ENCODE measurements at places on chromosomes 7 and 10.

DNA sequence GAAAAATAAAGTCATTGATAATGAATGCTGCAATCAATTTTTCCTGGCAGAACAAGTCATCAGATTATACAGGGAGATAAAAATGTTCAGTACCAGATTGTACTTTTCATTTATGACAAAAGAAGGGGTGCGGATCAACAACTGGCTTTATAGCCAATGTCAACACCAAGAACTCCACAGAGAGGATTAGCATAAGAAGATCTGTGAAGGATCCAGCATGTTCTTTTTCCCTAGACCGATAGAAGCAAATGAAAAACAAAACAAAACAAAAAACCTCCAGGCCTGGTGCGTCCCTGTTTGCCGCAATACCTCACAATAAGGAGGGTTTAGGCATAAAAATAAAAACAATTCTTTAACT, 34.7 kb upstream of the PRKAR2B start:
- DNase-seq, result no peak

- DNase-seq, result no peak
Measured at GRCh38 chr10:96835899-96836298, 3.8 kb downstream of the LCOR start.

GRCh38 chr10:37269554-37270256, 144.3 kb downstream of the ANKRD30A start:
- DNase-seq, result no peak

- DNase-seq, result no peak
Measured at GRCh38 chr10:5184987-5185775, at the start of gene AKR1C8. Gene AKR1C8, minus strand, starts transcription at chr10:5185150. Its CDS starts 46 bp downstream, at chr10:5185104.

DNA sequence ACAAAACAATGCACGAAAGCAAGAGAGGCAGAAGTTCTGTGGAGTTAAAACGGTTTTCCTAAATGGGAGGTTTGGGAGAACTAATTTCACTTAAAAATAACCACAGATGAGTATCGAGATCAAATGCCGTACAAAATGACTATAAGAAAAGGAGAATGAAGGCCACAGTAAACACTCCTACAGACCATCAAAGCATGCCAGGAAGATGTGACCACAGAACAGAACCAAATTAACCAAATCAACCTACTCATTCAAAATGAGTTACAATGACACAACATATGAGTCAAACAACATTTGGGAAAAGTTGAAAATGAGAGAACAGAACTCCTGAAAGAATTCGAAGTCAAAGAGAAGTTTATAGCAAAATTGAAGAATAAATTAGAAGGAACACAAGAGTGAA, 24.3 kb upstream of the DOCK1 start:
- no peak for DNase-seq

DNA sequence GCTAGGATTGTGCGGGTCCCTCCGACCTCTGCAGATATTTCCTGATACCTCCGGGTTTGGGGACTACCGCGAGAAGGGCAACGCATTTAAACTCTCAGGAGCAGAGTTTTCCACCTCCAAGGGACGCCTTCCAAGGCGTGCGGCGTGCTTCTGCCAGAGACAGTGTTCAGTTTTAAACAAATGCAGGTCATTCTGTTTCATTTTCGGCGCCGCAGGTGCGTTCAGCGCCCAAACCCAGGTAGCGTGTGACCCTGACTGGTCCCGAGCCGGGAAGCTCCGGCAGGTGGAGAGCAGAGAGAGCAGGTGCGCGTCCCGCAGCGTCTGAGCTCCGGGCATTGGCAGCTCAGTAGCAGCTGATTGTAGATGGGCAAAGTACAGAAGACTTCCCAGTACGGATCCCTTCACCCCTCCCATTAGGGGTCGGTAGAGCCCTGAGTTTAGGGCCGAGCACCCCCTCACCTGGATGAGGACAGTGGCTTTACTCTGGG, 1.4 kb upstream of the CYP26A1 start:
- no peak for DNase-seq

- DNase-seq, result no peak
Measured at GRCh38 chr10:29610876-29611647, 23.7 kb downstream of the SVIL start.

Measured in NCI-H1436 treated with DMSO at 0.1 percent for 48 hours (cell line).